T follicular helper cell (primary cell): ENCODE measurements at places on chromosomes 5 and 9.

GRCh38 chr9:35488566-35489312 is 1.2 kb upstream of the RUSC2 start:
- no peak for DNase-seq

GRCh38 chr9:35158501-35159280 is 3.1 kb upstream of the UNC13B start:
- DNase-seq: no peak

- DNase-seq: no peak
These were observed 31.8 kb downstream of the PTGES start for GRCh38 chr9:129720865-129721545.

- DNase-seq: no peak
These were observed 272.5 kb downstream of the TMEM38B start for GRCh38 chr9:105966834-105967233.

DNA sequence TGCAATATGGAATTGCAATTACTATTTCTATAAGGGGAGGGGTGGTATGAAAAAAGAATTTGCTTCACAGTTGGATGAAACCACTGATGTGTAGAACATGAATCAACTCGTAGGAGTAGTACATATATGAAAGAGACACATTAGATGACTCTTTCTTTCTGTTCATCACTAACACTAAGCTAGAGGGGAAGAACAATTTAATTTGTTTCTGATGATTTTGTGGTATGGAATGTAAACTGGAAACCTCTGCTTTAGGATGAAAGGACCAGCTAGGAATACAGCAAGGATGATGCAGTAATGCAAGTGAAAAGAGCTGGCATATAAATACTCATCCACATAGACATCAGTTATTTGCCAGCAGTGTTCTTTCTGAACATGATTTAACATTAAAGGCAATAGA is 113.4 kb downstream of the PAPPA start:
- DNase-seq: no peak

DNA sequence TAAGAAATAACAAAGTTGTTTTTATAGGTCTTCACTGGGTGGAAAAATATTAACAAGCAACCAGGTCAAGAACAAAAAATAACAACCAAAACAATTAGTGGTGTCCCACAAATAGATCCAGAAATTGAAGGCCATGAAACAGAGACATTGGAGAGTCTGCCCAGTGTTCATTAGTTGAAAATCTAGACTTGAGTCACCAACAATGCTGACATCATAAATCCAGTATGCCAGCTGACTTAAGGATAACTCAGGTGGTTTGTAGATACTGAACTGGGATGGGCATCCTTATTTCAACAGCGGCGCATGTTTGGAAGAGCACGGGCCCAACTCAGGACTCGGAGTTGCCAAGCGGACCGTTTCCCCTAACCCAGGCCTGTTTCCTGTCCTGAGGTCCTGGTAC is 80.7 kb upstream of the TNFAIP8 start:
- no peak for DNase-seq

GRCh38 chr9:131406563-131407436 is 12.9 kb downstream of the PRRC2B start:
- no peak for DNase-seq

DNA sequence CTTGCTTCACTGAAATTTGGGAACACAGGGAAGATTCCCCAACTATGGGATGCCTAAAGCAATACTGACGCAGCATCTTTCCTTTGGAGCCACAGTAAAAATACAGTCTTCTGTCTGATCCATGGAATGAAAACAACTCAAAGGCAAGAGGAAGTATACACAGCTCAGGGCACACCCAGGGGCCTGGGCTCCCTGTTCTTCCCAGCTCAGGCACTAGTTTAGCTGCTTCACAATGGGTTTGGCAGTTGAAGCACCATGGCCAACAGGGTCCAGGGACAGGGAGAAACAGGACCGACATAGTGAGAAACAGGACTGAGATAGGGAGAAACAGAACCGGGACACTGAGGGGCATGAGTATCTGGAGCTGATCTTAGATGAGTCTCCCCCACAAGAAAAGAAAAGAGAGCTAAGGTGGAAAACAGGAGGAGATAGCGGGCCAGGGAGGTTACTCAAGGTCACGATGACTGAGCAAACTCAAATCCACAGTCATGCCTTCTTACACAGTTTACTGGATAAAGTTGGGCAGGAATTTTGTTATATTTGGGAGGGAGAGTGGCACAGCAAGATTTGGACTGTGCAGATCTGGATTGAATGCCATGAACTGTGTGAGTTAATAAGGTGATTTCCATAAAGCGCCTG is 198.8 kb downstream of the SMARCA2 start:
- DNase-seq: no peak

DNA sequence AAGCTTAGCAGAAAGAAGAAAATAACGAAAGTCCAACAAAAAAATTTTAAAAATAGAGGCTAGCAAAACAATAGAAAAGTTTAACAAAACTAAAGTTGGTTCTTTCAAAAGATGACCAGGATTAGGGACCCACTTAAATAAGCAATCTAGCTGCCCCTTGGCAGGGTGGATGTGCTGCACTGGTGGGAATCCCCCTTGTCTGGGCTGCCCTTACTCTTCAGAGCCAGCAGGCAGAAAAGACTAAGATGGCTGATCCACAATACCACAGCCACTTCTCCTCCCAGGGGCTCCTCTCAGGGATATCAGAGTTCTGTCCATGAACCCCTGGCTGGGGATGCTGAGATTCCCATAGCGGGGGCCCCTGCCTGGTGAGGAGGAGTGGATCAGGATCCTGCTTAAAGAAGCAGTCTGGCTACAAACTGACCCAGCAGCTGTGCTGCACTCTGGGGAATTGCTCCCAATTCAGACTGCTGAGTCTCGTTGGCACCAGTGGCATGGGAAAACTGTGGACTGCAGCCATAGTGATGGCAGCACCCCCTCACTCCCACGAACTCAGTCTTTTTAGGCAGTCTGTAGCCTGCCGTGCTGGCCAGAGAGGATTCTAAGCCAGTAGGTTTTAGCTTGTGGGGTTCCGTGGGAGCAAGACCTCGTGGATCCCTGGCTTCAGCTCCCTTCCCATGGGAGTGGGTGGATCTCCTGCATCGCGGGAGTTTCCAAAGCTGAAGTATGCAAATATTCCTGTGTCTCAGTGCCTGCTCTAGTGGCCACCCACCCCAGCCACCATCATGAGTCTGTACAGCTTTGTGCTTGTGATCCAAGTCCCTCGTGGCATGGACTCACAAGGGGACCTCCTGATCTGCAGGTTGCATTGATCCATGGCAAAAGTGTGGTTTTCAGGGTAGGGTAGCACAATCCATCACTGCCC is 2.9 kb upstream of the INSL6 start:
- no peak for DNase-seq
